ENCODE measurements at places on chromosomes 6 and 20. TPM values are rescaled to one million over a fixed set of nuclear protein-coding genes. Genes with fewer than 3 reads are reported as not detected.

DNA sequence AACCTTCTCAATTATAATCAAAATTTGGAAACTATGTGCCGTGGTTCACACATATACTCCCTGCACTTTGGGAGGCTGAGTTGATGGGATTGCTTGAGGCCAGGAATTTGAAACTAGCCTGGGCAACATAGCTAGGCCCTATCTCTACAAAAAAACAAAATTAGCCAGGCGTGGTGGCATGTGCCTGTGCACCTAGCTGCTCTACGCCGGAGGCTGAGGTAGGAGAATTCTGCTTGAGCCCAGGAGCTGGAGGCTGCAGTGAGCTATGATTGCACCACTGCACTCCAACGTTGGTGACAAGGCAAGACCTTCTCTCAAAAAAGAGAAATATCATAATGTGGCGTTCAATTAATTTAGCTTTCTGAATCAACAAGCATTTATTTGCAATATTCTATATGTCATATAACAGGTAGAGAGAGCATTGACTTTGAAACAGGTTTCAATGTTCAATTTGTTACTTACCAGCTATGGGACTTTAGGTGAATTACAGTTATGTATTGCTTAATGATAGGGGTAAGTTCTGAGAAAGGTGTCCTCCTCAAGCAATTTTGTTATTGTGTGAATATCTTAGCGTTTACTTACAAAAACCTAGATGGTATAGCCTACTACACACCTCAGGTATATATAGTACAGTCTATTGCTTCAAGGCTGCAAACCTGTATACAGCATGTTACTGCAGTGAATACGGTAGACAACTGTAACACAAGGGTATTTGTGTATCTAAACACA lies 2.2 kb upstream of the SYCP2 start:
- no peak for DNase-seq

GRCh38 chr6:133235221-133235620 lies 5.9 kb upstream of the EYA4 start:
- DNase-seq = no peak

The COL9A3 gene
- total RNA-seq = 81.5 TPM

DNA sequence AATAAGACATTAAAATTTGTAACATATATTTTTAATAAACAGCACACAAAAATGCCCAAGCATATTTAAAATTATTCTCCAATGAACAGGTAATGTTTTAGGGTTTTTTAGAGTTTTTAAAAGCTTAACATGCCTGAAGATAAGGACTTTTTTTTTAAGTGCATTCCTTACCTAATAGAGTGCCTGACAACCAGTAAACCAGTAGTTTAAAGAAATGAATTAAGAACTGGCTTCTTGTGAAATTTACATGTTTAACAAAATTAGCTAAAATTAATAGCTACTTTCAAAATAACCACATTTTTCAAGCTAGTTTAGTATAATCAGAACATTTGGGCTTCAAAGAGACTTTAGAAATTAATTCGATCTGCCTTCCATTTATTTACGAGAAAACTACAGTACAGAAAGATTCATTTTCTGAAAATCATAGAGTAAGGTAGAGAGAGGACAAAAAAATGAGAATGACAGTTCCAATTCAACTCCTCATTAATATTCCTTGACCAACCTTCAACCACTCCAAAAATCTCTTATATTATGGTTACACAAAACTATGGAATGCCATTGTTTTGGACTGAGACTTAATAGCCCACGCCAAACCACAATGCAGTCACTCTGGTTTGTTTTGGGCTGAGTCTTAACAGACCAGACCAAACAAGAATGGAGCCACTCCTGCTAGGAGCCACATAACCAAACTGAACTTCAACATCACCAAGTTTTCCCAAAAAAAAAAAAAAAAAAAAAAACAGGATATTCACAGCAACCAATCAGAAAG lies 5.7 kb upstream of the PLN start:
- DNase-seq = no peak

GRCh38 chr6:7556394-7557106 lies 15.1 kb downstream of the DSP start:
- DNase-seq = no peak

- no peak for DNase-seq
Measured at GRCh38 chr6:49906526-49906925, 40.2 kb upstream of the CRISP1 start.

The PRSS16 gene
- total RNA-seq = 29.8 TPM

The PRRT1 gene
- total RNA-seq = 3.3 TPM

The HLA-DMA gene
- 3.4 TPM for total RNA-seq

The BPIFB4 gene
- not detected for total RNA-seq
